Hypothalamus (tissue), 51 donors: ENCODE measurements at places on chromosomes 5 and 9.

DNA sequence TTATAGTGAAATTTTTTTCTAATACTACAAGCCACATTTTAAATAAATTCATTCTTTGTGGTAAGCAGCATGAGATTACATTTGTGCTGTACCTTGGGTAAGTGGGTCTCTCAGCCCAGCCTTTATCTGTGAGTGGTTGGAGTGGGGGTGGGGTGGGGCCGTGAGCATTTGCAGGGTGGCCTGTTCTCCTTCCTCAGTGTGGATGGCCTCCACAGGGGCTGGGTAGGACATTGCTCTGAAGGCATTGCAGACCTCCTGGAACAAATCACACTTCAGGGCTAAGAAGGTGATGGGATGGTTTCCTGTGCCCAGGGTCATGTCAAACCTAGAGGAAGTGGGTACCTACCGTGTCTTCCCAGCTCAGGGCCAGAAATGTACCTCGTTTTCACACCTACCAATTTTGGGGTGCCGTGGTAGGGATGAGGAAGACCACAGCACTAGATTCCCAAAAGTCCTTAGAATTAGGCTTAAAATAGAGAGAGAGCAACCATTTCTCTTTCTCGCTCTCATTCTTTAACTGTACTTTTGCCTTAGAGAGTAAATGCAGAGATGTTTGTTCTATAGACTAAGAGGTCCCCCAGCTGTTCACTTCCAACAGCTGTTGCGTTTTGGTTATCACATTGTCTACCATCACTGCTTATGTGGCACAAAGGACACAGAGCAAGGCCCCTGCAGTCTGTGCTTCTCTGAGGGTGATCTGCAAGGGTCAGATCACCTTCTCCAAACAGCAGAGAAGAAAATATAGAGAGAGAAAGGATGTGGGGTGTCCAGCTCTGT lies 83.4 kb upstream of the CTSL start:
- no peak for DNase-seq

DNA sequence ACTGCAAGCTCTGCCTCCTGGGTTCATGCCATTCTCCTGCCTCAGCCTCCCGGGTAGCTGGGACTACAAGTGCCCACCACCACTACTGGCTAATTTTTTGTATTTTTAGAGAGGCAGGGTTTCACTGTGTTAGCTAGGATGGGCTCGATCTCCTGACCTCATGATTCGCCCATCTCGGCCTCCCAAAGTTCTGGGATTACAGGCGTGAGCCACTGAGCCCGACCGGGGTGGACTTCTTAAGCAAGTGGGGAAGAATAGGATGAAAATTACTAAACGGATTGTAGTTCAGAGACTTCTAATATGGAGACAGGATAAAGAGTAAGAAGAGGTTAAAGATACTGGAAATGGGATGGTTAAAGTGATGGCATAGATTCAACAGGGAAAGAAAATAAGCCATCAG lies 132.3 kb upstream of the IRX2 start:
- no peak for DNase-seq

DNA sequence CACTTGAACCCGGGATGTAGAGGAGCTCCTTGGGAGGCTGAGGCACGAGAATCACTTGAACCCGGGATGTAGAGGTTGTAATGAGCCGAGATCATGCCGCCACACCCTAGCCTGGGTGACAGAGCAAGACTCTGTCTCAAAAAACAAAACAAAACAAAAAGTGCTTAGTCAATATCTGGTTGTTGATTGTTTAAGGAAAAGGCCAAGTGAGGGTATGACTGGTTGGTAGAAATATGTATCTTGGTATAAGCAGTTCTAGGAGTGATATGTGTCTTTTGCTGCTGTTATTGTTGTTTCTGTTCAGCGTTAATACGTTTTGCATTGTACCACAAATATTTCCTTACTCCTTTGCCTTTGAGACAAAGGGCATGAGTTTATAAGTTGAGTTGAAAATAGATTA lies 210.7 kb upstream of the DMRT1 start:
- DNase-seq: no peak

- no peak for DNase-seq
These were observed 232.8 kb upstream of the PTGER4 start for GRCh38 chr5:40446910-40447309.

DNA sequence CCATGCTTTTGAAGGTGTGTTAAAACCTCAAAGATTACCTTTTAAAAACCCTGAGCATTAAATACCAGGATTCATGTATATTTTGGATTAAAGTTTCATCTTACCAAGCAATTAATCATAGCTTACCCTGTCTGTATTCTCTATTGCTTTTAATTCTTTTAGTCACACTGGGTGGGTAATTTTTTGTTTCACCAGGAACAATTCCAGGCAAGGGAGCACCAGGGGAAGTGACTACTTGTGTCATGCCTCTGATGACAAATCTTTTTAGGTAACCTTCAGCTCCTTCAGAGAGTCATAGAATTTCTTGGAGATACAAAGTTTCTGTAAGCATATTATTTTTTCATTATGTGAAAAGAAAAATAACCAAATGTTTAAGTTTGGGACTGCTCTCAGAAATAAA lies 33.4 kb upstream of the ANXA1 start:
- DNase-seq: no peak
